ENCODE measurements at places on chromosomes 5 and 9.

- DNase-seq = no peak
Measured at GRCh38 chr5:2111569-2112105, 228.9 kb upstream of the IRX4 start.

DNA sequence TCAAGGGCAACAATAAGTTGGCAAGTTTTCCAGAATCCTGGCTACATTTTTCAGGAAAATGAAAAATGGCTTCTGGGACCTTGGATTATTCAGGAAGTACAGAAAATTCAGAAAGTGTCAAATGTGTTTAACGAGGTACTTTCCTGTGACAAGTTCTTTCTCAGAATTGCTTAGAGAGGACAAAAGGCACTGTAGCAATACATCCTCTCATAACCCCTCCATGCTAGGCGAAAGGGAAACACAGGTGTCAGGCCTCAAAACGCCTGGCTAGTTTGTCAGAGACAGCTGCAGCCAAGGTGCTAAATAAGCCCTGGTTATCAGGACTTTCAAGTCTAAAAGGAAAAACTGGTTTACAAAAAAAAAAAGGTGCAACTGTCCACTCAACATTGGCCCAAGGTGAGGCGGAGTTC is 115.2 kb downstream of the GNAQ start:
- DNase-seq = no peak

- DNase-seq = no peak
Measured at GRCh38 chr5:59125011-59125961, 542.4 kb downstream of the RAB3C start.

DNA sequence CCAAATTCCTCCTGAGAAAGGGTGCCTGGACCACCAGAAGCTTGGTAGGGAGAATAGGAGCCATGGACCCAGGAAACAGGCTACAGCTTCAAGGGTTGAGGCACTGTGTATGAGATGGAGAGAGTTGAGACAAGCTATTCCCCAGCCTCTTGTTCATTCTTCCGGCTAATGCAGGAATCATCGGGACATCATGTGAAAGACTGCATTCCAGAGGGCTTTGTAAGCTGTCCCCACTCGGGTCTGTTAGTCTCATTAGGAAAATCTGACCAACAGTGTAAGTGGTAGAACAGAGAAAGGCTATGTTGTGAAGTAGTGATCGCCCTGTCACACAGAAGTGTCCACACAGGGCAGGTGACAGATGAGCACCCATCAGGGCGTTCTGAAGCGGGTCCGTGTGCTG is 81.4 kb downstream of the GABBR2 start:
- DNase-seq = no peak

- no peak for DNase-seq
Measured at GRCh38 chr9:99222416-99223270, 561 bp downstream of the SEC61B start.

All from stimulated activated CD8-positive, alpha-beta memory T cell treated with anti-CD3 and anti-CD28 coated beads, Interleukin-4, amount 100 ng/mL, for 4 hours (primary cell).